ENCODE measurements at places on chromosomes 7 and 10. TPM values are rescaled to one million over a fixed set of nuclear protein-coding genes. Genes with fewer than 3 reads are reported as not detected.

DNA sequence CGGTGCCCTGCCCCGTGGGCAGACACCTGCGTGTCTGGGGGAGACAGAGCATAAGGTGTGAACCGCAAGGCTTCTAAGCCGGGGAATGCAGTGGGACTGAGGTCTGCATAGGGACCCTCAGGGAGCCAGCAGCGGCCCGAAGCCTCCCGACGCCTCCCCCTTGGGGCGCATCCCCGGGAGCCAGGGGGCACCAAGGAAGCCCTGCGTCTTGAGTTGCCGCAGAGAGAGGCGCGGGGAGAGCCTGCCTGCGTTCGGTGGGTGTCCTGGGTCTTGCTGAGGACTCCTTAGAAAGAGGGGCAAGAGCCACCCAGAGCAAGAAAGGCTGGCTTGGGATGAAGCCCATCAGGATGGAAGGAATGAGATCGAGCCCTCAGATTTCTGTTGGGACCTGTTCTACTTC, 18.2 kb upstream of the UNCX start:
- DNase-seq = no peak

DNA sequence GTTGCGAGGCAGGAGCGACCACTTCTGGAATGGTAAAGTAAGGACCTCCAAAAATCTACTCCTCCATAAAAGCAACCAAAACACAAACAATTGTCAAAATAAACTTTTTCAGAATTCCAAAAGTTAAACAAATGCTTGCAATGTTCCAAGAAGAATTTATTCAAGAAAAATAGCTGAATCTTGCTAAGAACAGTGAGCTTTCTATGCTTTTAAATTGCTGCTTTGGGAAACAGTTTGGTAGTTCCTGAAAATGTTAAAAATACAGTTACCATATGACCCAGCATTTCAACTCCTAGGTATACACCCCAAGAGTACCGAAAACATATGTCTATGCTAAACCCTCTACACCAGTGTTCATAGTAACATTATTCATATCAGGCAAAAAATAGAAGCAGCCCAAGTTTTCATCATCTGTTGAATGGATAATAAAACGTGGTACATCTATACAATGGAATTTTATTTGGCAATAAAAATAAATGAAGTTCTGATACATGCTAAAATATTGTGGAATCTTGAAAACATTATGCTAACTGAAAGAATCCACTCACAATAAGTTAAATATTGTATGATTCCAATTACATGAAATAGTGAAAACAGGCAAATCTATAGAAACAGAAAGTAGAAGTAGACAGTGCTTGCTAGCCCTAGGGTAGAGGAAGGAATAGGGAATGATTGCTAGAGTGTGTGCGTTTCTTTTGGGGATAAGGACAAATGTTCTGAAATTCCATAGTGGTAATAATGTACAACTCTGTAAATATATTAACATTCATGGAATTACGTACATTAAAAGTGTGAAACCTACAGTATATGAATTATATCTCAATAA, 57.0 kb downstream of the LRRN3 start:
- no peak for DNase-seq

GRCh38 chr10:11379771-11380170, 231.7 kb downstream of the USP6NL start:
- no peak for DNase-seq

DNA sequence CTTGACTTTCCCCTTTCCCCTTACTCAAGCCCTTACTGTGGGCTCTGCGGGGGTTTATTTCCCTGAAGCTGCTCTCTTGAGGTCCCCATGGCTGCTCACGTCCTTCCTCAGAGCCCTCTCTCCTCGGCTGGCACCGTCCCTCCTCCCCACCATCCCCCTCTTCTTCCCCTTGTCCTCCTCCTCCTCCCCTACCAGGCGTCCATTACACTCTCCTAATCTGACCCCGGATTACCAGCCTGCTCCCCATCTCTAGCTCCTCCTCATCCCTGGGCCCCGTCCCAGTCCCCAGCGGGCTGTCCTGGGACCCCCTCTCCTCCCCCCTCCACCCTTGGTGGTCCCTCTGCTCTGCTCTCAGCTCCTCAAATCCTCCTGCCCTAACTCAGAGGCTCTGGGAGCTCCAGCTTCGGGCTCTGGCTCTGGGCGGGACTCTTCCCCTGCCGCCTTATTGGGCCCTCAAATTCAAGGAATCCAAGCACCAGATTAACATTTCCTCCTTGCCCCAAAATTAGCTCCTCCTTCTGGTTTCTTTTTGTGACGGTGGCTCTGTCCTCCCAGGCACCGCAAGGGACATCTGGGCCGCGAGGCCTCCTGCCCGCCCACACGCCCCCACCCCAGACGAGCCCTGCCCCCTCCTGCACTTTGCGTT, 48.5 kb upstream of the LEP start:
- no peak for DNase-seq

GRCh38 chr10:81013771-81014170, 476.1 kb downstream of the SH2D4B start:
- DNase-seq = no peak

DNA sequence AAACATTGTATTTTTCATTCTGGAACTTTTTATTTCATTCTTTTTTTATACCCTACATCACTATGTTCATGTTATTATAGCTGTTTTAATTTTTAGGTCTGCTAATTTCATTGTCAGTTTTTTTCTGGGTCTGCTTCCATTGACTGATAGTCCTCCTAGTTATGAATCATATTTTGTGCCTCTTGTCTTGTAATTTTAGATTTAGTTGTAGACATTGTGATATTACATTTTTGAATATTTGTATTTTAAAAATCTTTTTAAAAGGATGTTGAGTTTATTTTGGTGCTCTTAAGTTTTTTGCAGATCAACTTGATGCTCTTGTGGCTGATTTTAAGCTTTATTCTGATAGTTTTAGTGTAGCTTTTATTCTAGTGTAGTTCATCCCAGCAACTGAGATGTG, 57.6 kb downstream of the BTRC start:
- DNase-seq = no peak

- no peak for DNase-seq
These were observed 383.8 kb downstream of the TNS3 start for GRCh38 chr7:47198159-47198558.

GRCh38 chr7:140738280-140738679, 41.8 kb downstream of the NDUFB2 start:
- no peak for DNase-seq

DNA sequence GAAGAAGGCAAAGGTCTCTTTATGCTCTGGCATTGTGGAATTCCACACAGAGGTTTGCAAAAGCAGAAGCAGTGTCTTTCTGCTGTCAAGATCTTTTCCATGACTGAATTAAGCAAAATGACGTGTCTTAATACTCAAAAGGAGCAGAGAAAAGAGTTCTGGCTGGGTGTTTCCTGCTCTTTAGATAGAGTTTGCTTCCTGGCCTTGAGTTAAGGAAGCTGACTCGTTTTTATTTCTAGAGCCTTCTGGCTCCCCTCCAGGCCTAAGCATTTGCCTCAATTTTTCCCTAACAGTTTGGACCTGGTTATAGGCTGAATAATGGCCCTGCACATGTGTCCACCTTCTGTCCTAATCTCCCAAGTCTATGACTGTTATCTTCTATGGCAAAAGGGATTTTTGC, 21.6 kb downstream of the TAS2R41 start:
- no peak for DNase-seq

- DNase-seq = no peak
These were observed 116.0 kb upstream of the PFKP start for GRCh38 chr10:2951235-2951835.

DNA sequence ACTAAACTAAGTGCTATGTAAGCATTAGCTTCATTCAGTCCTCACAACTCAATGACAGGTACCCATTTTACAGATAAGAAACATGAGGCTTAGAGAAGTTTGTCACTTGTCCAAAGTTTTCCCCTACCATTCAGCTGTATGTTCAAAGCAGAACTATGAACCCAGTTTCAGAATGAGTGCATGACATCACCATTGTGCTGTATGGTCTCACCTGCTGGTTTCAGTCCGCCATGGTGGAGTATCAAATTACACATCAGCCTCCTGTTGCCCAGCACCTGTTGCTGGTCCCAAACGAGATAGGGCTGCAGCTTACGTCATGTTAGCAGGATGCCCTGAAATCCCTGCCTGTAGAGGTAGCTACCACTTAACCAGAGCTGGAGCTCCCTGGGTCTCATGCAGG, 95.0 kb downstream of the DYNC1I1 start:
- DNase-seq = no peak

- no peak for DNase-seq
These were observed 1040.9 kb downstream of the GRM8 start for GRCh38 chr7:126211875-126212274.

DNA sequence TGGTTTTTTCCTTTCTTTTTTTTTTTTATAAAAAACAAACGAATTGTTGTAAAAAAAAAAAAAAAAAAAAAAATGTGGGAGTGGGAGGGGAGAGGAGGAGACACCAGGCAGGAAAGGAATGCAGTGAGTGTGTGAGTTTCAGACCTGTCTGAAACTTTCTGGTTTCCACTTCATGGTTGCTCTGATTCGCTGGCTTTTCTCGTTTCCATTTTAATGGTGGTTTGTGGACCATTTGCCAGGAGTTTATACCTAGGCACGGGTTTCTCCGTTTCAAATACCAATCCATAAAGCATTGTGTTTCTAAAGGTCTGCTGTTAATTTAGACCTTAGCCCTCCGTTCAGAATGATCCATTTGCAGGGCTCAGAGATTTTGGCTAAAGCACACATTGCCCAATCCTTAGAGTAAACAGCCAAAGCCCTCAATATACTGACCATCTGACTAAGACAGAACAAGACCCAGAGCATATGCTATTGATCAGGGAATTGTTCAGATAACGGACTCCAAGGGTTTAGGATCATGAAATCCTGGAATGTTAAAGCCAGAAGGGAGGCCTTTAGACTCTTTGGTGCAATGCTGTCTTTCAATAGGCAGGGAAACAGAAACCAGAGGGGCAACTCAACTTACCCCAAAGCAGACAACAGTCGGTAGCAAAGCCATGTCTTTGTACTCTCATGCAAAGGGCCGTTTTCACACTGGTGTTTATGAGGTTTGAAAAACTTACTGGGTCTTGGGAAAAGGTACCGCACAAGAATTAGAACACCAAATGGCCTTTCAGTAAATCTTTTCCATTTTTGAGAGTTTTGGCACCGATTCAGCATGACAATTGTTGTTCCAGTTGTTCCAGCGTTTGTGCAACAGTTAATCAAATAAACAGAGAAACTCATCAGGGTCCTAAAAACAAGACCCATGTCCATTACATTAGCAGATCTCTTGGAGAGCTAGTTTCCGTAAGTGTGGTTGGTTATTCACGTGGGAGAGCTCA, 94.3 kb upstream of the AGBL3 start:
- DNase-seq = no peak

- DNase-seq = no peak
These were observed 241.6 kb downstream of the NSUN6 start for GRCh38 chr10:18409599-18410397.

GRCh38 chr7:121575194-121575765, 179.2 kb upstream of the FAM3C start:
- DNase-seq = no peak

DNA sequence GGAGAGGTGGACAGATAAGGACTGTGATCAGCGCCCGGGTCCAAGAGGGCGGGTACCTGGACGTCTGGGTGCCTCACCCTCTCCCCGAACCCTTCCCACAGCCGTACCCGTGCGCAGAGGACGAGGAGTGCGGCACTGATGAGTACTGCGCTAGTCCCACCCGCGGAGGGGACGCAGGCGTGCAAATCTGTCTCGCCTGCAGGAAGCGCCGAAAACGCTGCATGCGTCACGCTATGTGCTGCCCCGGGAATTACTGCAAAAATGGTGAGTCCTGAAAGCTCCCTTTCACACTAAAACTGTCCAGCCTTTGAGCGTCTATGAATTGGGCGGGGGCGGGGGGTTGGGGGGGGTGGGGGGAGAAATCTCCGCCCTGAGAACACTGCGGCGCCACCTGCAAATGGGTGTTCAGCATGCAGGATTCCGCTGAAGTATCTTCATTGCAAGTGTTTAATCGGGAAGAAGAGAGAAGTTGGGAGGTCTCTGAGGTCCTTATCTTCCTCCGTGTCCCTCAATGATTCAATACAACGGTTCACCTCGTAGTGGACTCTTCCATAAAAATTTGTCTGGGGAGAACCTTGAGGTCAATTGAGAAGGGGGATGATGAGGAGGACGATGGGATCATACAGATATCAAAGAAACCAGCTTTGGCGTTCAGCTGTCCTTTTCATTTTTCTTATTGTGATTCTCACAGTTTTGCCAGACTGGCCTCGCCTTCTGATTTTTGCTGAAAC, 906 bp downstream of the DKK1 start:
- no peak for DNase-seq

GRCh38 chr10:23402856-23403255, 36.0 kb upstream of the OTUD1 start:
- no peak for DNase-seq

- DNase-seq = no peak
These were observed 48.7 kb downstream of the IKZF1 start for GRCh38 chr7:50353201-50353600.

DNA sequence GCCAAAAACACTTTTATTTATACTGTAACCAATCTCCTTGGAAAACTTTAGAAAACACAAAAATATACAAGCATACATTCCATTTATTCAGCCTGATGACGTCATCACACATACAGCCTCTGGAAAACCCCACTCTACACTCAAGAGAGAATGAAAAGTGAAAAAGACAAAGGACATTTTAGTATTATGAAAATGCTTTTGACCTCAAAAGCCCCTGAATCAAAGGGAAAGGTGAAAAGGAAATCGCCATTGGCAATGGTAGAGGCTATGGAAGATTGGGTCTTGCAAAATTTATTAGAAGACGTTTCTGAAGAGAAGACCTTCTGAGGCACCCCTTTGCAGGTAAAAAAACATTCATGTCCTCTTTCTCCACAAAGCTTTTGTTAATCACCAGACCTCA, 82.9 kb upstream of the STRIP2 start:
- no peak for DNase-seq

Gene TCERG1L
- total RNA-seq = 0.45 TPM

Gene TAS2R41
- total RNA-seq = not detected

Gene MSMB
- not detected for total RNA-seq

Gene SFXN3
- 36.9 TPM for total RNA-seq

Gene LRMDA
- not detected for total RNA-seq
